ENCODE measurements at places on chromosomes 16 and 17. TPM values are rescaled to one million over a fixed set of nuclear protein-coding genes. Genes with fewer than 3 reads are reported as not detected.

The GNGT2 gene
- not detected for total RNA-seq

The SPNS1 gene
- 59.3 TPM for total RNA-seq

The MT3 gene
- total RNA-seq: not detected

The CRISPLD2 gene
- total RNA-seq: 204 TPM

The TBKBP1 gene
- total RNA-seq: 18.3 TPM

The ANKRD40CL gene
- total RNA-seq: not detected

The GPR142 gene
- not detected for total RNA-seq

The ALOXE3 gene
- total RNA-seq: not detected

The SAMD14 gene
- 3.2 TPM for total RNA-seq

The CKLF gene
- total RNA-seq: not detected

The CNTNAP1 gene
- total RNA-seq: 10.5 TPM

The NPIPA5 gene
- total RNA-seq: not detected

Measured in ascending aorta (tissue), 2 donors.